Nucleus accumbens (tissue), 56 donors: ENCODE measurements at places on chromosomes 13 and 19.

GRCh38 chr13:33127009-33127551 lies 110.9 kb downstream of the KL start:
- DNase-seq = no peak

DNA sequence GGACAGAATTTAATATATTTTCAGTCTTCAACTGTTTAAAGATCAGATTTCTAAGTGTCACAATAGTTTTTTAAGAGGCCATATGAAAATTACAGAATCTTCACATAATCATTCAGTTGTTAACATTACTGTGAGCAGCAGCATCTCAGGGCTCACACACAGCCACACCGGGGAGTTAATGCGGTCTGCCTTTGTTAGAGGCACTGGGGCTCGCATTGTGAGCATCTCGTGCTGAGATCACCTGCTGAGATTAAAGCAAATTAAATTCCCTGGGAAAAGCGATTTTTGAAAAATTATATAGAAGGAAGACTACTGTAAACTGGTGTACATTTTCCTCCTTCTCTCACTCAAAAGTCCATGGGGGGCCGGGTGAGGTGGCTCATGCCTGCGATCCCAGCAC lies 16.6 kb downstream of the GPR12 start:
- no peak for DNase-seq

DNA sequence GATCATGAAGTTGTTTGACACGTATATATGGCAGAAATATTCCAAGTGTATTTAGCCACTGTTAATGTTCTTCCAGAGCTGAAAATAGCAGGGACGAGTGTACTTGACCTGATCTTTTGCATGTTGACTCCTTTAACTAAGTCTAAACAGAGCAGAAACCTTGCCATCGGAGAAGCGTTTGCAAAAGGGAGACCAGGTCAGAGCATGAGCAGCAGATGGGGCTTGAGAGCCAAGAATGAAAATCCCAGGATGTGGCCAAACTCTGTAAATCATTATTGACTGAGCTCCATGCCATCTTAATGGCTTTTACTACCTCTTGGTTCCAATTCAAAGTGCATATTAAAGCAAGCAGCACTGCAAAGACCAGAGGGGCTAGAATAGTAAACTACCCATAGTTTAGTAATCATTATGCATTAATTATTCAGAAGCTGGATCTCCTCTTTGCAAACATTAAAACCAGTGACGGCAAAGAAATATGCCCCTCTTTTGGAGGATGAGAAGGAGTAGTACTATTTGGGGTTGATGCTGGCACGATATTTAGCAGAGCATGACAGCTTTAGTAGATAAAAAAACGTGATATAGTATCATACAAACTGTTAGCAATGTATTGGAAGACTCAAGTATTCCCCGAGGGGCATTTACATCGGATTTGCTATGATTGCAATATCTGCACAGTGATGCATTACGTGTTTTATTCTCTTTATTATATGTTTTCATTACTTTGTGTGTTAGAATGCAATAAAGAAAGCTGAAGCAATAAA lies 55.7 kb downstream of the FAM216B start:
- DNase-seq = no peak

GRCh38 chr13:73962284-73962683 lies 171.9 kb downstream of the KLF12 start:
- no peak for DNase-seq

DNA sequence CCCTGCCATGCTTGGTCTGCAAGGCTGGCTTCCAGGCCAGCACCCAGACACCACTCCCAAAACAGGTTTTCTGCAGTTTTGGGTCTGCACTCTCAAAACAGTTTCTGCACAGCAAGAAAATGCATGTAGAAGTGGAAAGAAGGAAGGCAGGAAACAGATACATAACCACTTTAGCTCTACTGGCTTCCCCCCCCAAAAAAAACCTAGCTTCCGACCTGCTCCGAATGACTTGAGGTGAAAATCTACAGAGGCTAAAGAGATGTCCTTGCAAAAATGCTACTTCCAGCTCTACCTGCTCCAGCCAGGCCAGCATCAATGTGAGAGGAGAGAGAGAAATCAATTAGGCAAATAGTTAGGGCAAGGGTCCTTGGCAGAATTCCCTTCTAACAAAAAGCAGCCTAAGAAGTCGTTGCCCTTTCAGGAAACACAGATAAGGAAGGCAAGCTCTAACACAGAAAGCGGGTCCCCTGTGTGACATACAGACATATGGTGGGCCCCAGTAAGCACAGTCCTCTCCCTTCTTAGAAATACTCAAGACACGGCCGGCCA lies 3.4 kb downstream of the C19orf12 start:
- DNase-seq = no peak
